ENCODE measurements at places on chromosomes 1 and 21.

DNA sequence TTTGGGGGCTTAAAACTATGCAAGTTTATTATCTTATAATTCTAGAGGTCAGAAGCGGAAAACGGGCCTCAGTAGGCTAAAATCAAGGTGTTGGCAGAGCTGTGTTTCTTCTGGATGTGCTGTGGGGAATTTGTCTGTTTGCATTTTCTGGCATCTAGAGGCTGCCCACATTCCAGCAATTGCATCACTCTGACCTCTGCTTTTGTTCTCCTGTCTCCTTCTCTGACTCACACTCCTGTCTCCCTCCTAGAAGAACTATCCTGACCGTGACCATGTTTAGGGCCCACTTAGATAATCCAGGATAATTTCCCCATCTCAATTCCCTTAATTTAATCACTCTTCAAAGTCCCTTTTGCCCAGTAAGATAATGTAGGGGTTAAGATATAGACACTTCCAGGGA is 127.4 kb upstream of the DEPDC1 start:
- peak; percentile 39 for DNase-seq

DNA sequence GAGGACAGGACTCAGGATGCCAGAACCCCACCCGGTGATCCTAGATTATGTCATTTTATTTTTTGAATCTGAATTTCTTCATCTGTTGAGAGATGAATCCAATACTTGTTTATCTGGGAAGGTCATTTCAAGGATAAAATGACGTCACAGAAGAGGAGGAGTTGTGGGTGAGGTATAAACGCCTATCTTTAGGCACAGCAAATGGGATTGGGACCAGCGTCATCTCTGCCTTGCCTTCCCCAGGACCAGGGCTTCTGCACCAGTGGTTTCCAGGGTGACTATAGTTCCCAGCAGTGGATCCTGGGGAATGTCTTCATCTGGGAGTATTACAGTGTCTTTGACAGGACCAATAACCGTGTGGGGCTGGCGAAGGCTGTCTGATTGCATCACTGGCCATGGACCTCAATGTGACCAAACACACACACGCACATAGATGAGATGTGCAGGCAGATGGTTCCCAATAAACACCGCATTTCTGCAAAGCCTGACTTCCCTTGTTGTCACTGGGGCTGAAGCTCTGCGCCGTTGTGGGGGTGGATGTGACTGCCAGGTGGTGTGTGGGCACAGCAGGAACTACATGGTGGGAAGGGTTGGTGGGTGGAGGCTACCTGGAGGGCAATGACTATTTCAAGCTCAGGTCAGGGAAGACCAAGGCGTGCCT is 28.1 kb downstream of the KCNA10 start:
- no peak for DNase-seq

DNA sequence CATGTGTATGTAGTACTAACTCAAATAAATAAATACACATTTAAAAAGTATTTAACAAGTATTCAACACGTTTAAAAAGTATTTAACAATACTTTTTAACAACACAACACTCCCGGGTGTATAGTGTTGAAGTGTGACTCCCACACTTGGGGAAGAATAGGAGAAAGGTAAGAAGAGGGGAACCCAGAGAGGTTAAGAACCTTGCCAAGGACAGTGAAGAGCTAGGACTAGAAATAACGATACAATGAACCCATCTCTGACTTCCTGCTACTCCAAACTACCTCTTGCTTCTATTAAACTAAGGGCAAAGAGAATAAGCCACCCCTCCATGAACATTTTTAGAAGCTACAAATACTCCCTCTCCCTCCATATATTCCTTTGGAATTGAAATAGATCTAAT is 1.7 kb upstream of the GFI1 start:
- DNase-seq = no peak

DNA sequence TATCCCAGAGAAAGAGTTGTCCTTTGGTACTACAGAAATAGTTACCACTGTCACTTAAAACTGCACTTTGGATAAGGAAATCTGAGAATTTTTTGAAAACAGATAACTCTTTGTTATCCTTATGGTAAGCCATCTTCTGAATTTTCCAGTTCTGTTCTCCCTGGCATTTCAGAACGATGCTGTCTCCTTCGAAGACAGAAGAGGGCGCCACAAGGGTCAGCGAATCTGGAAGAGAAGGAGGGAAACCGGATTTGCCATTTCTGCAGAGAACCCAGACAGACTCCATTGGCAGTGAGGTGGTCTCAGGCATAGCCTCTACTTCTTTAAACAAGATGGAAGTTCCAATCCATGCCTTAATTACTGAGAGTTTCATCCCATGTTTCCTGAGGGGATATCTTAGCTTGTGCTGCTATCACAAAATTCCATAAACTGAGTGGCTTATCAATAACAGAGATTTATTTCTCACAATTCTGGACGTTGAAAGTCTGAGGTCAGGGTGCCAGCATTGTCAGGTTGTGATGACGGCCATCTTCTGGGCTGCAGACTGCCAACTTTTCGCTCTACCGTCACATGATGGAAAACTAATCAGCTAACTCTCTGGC is 6.4 kb downstream of the FCRL2 start:
- no peak for DNase-seq

DNA sequence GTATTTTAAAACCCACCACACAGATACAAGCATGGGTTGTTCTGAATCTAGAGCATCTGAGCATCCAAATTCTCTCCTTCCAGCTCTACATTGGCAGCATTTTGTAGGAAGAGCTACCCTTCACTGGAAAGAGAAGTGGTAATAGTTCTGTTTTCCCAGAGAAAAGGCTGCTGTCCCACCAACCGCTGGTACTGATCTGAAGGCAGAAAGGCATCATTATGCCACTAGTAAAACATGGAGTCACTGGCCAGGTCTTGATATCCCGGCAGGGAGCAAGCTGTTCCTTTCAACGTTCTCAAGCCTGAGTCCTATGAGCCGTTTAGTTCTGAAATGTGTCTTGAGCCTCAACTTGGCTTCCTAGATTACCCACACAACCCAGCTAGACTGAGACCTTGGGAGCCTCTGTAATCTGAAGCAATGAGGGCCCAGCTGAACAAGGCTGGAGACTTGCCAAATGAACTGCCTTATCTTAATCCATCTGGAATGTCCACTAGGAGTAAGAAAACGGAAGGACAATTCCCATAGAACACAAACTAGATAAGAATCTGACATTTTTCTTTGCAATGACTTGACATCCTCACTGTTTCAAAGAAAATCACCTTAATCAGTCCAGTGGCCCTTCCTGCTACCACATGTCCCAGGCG is 116.8 kb downstream of the KCNH1 start:
- peak; percentile 58 for DNase-seq

DNA sequence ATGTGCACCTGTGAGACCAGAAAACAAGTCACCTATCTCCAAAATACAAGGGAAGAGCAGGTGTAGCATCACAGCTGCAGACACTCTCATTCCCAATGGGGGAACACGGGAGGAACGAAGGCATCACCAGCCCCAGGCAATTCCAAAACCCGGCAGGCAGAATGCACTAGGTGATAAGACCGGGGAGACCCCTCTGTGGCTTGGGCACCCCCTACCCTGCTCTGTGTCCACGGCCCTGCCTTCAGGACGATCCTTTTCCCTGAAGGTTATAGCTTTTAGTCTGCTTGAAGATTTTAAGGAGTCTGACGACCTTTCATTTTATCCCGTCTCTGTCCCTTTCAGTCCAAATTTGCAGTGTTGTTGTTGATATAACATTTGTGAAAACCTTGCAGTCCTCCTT is 19.2 kb downstream of the TRPM2 start:
- DNase-seq = no peak

DNA sequence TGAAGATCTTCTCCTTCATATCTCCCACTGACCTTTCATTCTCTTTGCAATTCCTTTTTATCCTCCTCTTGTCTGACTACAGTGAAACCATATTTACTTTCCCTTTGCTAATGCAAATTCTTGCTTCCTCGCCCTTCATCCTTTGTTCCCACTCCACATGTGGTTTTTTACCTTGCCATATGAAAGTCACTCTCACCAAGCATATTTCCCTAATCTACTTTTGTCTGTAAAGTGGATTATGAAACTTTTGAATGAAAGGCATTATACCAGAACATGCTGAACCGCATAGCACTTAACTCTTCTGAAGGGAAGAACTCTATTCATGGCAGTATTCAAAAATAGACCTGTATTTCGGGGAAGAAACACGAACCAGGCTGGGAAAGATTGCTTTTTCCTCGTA is 8.0 kb upstream of the TMPRSS15 start:
- no peak for DNase-seq

- no peak for DNase-seq
Observed at GRCh38 chr1:69589799-69590198, 22.1 kb downstream of the LRRC7 start.

GRCh38 chr1:76546354-76546933 is 320.8 kb upstream of the ST6GALNAC5 start:
- no peak for DNase-seq

DNA sequence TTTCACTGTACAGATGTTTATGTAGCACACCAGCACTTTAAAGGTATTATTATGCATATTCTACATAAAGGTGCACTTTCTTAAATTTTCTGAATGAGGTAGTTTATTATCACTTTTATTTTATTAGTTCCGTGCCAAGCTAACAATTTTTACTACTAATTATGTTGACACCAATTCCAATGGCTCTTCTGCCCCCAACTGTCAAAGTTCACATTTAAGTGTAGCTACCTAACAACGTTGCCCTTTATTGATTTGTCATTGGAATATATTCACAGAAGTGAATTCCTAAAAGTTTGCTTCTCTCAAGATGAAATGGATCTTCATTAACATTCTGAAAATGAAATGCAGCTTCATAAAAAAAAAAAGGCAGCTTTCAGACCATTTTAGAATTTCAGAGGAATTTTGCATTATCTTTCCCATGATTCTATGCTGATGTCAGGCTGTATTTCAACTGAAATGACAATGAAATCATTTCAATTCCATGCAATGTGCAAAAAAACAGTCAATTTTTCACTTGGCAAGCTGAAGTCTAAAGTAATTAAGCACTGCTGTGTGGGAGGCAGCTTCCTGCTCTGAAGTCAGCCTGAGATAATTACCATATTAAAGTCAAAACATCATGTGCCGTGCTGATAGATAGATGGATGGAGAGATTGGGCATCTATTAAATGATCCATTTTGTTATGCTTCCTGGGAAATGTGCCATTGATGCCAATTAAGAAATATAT is 229.2 kb downstream of the TTLL7 start:
- DNase-seq = no peak

- DNase-seq = peak; percentile 42
Observed at GRCh38 chr1:1033731-1034438, 14.0 kb downstream of the AGRN start.

GRCh38 chr1:92953491-92953890 is 7.8 kb downstream of the DIPK1A start:
- no peak for DNase-seq

GRCh38 chr1:94126651-94127050 is 5.7 kb upstream of the ABCA4 start:
- no peak for DNase-seq

DNA sequence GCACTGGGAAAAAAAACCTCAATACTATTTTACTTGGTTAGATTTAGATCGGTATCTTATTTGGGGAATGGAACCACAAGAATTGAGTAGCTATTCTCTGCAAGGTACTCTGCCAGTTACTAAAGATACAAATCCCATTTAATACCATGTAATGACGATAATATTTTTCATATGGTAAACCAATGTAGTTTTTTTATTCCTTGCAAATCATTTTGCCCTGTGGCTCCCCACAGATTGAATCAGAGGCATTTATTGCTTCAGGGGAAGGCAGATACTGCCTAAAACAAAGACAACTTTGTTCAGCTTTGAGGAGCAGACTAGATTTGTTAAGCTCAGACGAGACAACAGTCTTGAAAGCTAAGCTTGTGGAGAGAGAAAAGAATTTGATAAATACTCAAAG is 226.7 kb upstream of the RUNX1 start:
- DNase-seq = peak; percentile 69

GRCh38 chr1:183800449-183800848 is 4.5 kb upstream of the RGL1 start:
- no peak for DNase-seq

GRCh38 chr1:19070891-19071621 is 114.6 kb upstream of the IFFO2 start:
- DNase-seq = no peak

DNA sequence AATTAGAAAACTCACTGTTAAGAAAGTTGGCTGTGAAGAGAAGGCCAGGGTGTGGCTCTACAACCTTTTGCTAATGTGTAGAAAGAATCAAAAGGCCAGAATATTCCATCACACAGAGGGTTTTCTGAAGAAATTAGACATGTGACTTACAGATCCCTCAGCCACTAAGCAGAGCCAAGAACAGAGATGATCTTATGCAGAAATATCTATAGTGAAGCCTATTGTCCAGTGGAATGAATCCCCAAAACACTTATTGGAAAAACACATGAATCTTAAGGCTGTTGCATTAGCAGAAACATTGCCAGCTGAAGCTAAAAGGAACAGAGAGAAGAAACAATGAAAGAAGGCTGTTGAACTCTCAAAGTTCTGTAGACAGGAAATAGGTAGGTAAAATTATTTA is 979.2 kb downstream of the MRPL39 start:
- DNase-seq = no peak

DNA sequence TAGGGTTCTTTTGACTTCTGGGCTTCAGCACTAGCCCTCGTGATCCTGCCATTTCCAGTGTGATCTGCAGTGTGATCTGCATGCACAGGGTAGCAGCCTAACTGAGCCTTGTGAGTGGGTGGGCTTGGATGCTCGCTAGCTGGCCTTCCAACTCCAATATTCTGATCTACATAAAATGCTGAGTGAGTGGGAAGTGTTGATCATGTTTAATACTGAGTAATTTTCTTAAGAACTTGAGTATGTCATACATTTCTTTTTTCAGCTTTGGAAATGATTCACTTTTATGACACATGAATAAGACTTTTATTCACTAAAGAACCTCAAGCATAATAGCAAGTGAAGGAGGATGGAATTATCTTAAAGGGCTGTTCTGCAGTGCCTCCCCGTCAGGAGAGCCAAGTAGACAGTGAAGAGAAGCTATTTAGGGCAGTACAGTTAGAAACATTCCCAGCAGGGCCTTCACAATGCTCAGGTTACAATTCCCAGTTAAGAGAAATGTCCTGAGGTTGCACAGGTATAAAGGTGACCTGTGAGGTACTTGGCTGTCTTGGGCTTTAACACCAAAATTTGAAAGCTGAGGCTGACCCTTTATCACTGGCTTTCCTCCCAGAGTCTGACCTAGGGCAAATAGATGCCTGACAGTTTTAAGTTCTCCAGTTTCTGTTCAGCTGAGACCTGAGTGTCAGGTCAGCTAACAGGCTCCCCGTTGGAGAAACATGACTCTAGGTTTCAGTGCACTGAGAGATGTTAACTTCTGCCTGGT is 29.1 kb upstream of the LRRC8C start:
- DNase-seq = no peak

DNA sequence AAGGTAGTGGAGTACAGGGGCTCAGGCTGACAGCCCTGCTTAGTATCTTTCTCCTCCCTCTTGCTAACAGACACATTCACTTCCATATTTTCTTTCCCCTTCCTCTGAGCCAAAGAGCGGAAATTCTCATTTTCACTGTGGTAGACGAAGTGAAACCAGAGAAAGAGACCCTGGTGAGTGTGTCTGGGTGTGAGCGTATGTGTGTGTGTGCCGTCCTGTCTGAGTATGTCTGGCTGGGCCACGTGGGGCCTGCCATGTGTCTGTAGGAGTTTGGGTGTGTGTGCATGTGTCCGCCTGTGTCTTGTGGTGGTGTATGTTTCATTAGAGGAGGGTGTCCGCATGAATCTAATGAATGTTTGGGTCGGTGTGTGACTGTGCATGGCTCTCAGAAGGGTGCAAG is 1.7 kb downstream of the COL8A2 start:
- DNase-seq = no peak

GRCh38 chr1:244782056-244782455 is 53.4 kb upstream of the COX20 start:
- no peak for DNase-seq

GRCh38 chr21:29077651-29078090 is 4.2 kb upstream of the CCT8 start:
- DNase-seq = no peak

- peak; percentile 36 for DNase-seq
Observed at GRCh38 chr1:111559736-111560279, 56.4 kb upstream of the ADORA3 start.
